ENCODE measurements at places on chromosomes 16 and 17. TPM values are rescaled to one million over a fixed set of nuclear protein-coding genes. Genes with fewer than 3 reads are reported as not detected.

Gene ACE
- 3.4 TPM for total RNA-seq

Gene SLC16A5
- 16.5 TPM for total RNA-seq

Gene ATP2A3
- total RNA-seq: 5.5 TPM

Gene TNFRSF12A
- total RNA-seq: 36.8 TPM

Gene HOXB8
- total RNA-seq: not detected

Gene TNK1
- 4.8 TPM for total RNA-seq

Gene LPCAT2
- 9.9 TPM for total RNA-seq

GRCh38 chr16:4525634-4526277 lies 12.8 kb downstream of the CDIP1 start:
- no peaks in the 10 kb centered on the region for H3K36me3 ChIP-seq
- no peaks in the 10 kb centered on the region for H3K27me3 ChIP-seq
- no peak for DNase-seq
- no peak overlapping the region for H3K27ac ChIP-seq
- no peak overlapping the region for H3K4me3 ChIP-seq

DNA sequence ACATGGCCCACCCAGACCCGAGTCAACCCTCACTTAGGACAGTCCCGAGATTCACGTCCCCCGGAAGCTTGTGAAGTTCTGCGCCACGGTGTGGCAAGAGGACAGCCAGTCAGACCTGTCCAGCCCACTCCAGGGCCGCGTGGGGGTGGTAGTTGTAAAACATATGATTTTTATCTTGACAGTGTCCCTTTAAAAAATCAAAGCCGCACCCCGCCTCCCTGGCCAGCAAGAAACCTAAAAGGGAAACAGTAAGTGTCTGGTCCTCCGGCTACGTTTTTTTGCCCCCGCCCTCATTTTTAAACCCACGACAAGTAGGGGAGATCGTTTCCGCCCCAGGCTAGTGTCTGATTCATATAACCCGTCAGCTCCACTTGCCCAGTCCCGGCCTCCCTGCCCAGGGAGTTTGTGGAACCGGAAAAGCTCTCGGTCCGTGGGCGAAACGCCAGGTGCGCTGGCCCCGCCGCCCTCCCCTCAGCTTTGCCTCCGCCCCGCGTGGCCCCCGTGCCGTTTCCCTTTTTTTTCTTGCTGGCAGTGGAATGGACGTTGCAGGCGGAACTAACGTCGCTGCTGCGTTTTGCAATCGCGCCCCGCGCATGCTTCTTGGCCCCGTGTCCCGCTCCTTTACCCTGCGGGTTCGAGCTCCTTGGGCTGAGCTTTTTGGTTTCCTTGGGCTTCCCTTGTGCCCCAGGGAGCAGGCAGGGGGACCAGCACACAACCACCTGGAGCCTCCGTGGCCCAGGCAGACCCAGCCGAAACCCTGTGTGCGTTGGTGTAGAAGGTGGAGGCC lies 13.3 kb upstream of the NUDT16L1 start:
- no peaks in the 10 kb centered on the region for H3K4me1 ChIP-seq
- no peaks in the 10 kb centered on the region for H3K27me3 ChIP-seq
- peak overlapping the region; percentile 21 for H3K4me3 ChIP-seq
- H3K36me3 ChIP-seq: peaks cover 34% of the 10 kb centered on the region

DNA sequence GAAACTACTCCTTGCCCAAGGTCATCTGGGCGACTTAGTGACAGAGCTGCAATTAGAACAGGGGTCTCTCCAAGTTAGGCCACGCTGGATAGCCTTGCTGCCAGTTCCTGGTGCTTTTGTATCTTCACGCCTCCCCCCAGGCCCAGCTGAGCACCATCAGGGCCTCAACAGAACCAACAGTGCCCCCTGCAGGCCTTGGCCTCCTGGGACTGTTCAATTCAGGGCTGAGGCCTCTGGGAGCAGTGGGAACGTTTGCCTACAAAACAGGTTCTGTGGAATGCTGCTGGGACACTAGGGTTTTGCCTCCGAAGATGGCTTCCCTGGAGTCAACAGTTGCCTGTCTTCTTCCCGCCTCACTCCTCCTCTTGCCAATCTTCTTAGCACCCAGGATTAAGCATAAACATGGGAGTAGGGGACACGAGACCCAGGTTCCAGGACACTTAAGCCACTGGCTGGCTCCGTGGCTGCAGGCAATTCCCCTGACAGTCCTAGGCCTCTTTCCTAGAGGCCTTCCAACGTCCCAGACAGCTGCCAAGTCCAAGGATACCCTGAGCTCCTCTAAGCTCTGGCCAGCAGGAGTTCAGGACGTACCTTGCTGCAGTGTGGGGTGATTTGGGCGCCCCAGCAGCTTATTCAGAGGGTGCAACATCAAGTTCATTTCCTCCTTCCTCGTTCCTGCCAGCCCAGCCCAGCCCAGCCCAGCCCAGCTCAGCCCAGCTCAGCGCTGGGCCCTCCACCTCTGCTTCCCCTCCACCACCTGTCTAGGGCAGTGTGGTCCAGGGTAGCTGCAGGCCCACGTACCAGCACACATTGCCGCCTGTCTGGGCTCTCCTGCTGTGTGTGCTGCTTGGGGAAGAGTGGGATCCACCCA lies 246.6 kb upstream of the RPL38 start:
- peaks cover 11% of the 10 kb centered on the region for H3K27me3 ChIP-seq
- H3K4me1 ChIP-seq: no peaks in the 10 kb centered on the region
- H3K36me3 ChIP-seq: no peaks in the 10 kb centered on the region
- no peak overlapping the region for H3K4me3 ChIP-seq
- no peak overlapping the region for H3K27ac ChIP-seq

DNA sequence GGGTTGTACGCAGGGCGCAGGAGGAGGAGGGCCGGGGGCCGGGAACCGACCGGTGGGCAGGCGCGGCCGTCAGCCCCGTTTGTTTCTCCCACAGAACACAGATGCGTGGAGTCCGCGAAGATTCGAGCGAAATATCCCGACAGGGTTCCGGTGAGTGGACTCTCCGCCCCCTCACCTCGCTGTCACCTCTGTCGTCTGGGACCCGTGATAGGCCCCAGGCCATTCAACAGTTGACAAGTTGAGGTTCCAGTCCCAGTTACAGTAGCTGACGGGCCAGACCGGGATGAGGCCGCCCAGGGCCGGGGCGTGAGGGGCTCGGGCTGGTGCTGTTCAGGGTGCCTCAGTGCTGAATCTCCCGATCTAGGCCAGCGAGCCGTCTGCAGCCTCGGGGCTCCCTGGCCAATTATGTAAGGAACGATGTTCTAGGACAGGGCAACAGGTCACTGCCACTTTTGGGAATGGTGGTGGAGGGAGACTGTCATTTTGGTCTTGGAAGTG lies 628 bp downstream of the GABARAPL2 start:
- H3K36me3 ChIP-seq: peaks cover 36% of the 10 kb centered on the region
- peak overlapping the region; percentile 85 for H3K27ac ChIP-seq
- H3K4me1 ChIP-seq: peaks cover 60% of the 10 kb centered on the region
- no peaks in the 10 kb centered on the region for H3K27me3 ChIP-seq

GRCh38 chr17:3935140-3935542 lies 18.9 kb upstream of the P2RX1 start:
- no peak overlapping the region for H3K4me3 ChIP-seq
- no peak for DNase-seq
- no peaks in the 10 kb centered on the region for H3K4me1 ChIP-seq
- no peak overlapping the region for H3K27ac ChIP-seq
- H3K36me3 ChIP-seq: no peaks in the 10 kb centered on the region

- H3K4me1 ChIP-seq: no peaks in the 10 kb centered on the region
- no peak for DNase-seq
- H3K36me3 ChIP-seq: peaks cover 39% of the 10 kb centered on the region
- H3K4me3 ChIP-seq: no peak within 1 kb of the TSS
- no peaks in the 10 kb centered on the region for H3K27me3 ChIP-seq
These were observed at the start of gene HSPB9 for GRCh38 chr17:42122371-42123303. HSPB9 (plus strand) TSS chr17:42122804; CDS start chr17:42122851, 47 bp downstream.

DNA sequence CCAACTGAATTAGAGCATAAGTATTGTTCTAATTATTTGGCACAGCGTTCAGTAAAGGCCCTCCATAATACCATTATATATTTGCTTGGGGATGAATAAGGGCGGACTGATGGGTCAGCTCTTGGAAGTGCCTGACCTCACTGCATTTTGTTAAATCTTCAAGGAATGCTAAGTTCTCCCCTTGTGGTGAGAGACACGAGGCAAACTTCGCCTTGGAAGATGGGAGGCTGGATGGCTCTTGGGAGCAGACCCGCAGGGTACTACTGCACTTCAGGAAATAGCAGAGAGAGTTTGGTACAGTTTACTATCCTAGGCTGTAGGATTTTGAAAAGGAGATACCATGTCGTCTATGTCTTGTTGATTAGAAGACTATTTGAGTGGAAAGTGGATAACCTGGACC lies 87.0 kb upstream of the RPRML start:
- no peaks in the 10 kb centered on the region for H3K36me3 ChIP-seq
- no peaks in the 10 kb centered on the region for H3K27me3 ChIP-seq
- H3K4me1 ChIP-seq: no peaks in the 10 kb centered on the region
- peak overlapping the region; percentile 91 for H3K27ac ChIP-seq

DNA sequence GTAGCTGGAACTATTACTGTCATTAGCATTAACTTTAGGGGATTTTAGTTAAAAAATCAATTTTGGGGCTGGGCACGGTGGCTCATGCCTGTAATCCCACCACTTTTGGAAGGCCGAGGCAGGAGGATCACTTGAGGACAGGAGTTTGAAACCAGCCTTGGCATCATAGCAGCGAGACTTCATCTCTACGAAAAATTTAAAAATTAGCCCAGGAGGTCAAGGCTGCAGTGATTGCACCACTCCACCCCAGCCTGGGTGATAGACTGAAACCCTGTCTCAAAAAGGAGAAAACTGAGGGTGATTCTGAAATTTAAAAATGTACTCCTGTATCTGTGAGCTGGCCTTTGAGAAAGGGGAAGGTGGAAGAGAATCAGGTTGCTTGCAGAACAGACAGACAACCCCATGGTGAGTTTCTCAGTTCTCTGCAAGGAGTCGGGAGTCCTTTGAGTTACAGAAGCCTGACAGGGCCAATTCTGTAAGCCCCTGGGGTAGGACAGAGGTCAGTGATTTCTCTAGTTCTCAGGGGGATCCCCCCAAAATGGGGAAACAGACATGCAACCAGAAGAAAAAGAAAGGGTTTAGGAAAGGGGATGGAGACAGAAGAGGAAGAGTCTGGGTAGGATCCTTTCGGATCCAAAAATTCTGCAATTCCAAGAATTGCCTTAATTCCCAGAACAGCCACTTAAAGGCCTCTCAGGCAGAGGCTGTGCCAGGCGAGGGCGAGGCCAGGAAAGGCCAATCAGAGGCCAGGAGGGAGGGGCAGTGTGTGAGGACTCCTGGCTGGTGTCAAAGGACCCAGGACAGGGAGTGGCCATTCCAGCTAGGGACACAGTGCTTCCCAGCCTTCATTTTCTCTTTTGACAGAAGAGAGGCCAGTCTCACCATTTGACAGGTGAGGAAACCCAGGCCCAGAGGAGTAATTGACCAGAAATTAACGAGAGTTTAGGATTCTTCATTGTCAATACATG lies 6.7 kb downstream of the NUPR1 start:
- H3K4me3 ChIP-seq: no peak overlapping the region
- H3K4me1 ChIP-seq: no peaks in the 10 kb centered on the region
- peak overlapping the region; percentile 68 for H3K27ac ChIP-seq
- peak; percentile 91 for DNase-seq

DNA sequence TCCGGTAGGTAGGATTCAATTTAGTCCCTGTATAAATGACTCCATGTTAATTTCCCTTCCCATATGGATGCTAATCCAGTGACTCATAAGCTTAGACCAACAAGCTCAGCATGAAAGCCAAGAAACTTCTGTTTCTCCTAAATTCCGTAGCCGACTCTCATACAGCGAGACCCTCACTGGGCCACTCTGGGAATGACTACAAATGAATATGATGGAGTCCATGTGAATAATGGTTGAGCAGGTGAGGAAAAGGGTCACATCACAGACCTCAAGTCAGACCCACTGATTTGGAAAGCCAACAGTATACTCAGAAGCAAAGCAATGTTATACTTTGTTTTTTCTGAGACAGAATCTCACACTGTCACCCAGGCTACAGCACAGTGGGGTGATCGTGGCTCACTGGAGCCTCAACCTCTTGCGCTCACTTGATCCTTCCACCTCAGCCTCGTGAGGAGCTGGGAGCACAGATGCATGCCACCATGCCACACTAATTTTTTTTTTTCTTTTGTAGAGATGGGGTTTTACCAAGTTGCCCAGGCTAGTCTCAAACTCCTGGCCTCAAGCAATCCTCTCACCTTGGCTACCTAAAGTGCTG lies 14.6 kb downstream of the RSL1D1 start:
- H3K27ac ChIP-seq: no peak overlapping the region
- H3K27me3 ChIP-seq: no peaks in the 10 kb centered on the region
- no peaks in the 10 kb centered on the region for H3K4me1 ChIP-seq
- H3K4me3 ChIP-seq: no peak overlapping the region

- H3K27me3 ChIP-seq: no peaks in the 10 kb centered on the region
- H3K4me3 ChIP-seq: no peak overlapping the region
- H3K27ac ChIP-seq: no peak overlapping the region
- peaks cover 65% of the 10 kb centered on the region for H3K36me3 ChIP-seq
- H3K4me1 ChIP-seq: no peaks in the 10 kb centered on the region
These were observed 8.4 kb downstream of the HBQ1 start for GRCh38 chr16:188674-189073.

- H3K27ac ChIP-seq: no peak overlapping the region
- H3K4me1 ChIP-seq: no peaks in the 10 kb centered on the region
- no peak overlapping the region for H3K4me3 ChIP-seq
- no peaks in the 10 kb centered on the region for H3K27me3 ChIP-seq
- no peaks in the 10 kb centered on the region for H3K36me3 ChIP-seq
- DNase-seq: no peak
These were observed 426.6 kb downstream of the MAF start for GRCh38 chr16:79173919-79174318.

GRCh38 chr17:57294101-57294500 lies 37.8 kb downstream of the MSI2 start:
- H3K4me3 ChIP-seq: no peak overlapping the region
- no peak overlapping the region for H3K27ac ChIP-seq
- H3K36me3 ChIP-seq: no peaks in the 10 kb centered on the region

- no peaks in the 10 kb centered on the region for H3K36me3 ChIP-seq
- no peak overlapping the region for H3K4me3 ChIP-seq
- no peaks in the 10 kb centered on the region for H3K4me1 ChIP-seq
- DNase-seq: no peak
- no peaks in the 10 kb centered on the region for H3K27me3 ChIP-seq
- H3K27ac ChIP-seq: no peak overlapping the region
These were observed 177.4 kb downstream of the RBFOX1 start for GRCh38 chr16:7509963-7510601.

DNA sequence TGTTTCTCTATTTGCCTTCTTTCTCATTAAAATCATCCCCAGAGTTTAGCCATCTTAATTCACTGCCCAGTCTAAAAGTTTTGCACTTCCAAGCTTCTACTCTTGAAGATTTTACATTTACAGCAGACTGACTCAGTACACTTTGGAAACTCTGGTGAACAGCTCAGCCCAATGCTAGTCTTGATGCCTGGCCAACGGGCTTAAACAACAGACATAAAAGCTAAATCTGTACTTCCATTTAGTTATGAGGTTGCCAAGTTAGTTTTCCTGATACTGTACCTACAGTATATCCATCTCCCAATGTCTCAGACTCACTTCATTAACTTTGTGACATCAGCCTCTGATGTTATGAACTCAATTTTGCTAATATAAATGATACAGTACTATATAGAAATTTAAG lies 891.8 kb upstream of the SOX9 start:
- no peak for DNase-seq
- no peak overlapping the region for H3K27ac ChIP-seq
- H3K4me1 ChIP-seq: no peaks in the 10 kb centered on the region
- no peaks in the 10 kb centered on the region for H3K36me3 ChIP-seq
- no peaks in the 10 kb centered on the region for H3K27me3 ChIP-seq
